ENCODE measurements at places on chromosomes 1 and 21.
A peak's percentile ranks its signal among the peaks of the same experiment; 100 is the strongest.

DNA sequence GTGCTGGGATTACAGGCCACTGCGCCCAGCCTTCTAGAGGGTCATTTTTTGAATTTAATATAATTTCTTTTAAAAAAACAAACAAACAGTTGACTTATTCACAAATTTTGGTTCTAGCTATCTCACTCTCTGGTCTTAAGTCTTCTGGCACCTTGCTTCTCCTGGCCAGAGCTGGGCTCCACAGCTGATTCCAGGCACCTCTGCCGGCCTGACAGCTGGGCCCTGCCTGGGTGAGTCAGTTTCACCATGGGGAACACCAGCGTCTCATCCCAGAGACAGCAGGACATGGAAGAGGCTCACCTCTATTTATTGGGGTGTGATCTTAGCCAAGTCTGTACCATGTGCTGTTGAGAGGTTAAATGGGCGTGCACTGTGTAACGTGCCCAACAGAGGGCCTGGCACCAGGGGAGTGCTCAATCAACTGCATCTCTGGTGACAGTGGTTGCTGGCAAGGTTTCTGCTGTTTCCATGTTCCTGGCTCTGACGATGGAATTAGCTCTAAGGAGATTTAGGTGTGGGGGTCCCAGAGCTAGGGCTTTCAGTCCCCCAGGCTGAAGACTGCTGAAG, 956 bp downstream of the CPLANE2 start:
- DNase-seq = peak; percentile 63

DNA sequence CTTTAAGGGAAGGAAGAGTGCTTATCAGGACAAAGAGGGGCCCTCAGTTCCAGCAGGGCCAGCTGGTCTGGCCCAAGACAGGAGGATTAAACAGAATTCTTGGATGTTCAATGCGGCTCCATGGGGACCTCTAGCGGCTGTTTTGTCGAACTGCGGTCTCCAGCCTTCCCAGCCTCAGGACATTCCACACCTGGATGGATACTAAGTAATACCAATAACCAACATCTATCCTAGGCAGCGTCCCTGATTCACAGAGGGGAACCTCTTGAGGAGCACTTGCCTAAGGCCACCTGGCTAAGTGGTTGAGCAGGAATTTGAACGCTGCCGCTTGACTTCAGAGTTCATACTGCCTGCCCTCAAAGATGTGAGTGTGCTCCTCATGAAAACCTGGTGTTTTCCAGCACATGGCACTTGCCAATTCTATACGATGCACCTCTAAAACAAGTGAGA, 15.5 kb upstream of the CD247 start:
- peak; percentile 68 for DNase-seq

- no peak for DNase-seq
These were observed 17.9 kb upstream of the RGS18 start for GRCh38 chr1:192140382-192140781.

- no peak for DNase-seq
These were observed 72.1 kb downstream of the PGBD5 start for GRCh38 chr1:230354005-230354404.

DNA sequence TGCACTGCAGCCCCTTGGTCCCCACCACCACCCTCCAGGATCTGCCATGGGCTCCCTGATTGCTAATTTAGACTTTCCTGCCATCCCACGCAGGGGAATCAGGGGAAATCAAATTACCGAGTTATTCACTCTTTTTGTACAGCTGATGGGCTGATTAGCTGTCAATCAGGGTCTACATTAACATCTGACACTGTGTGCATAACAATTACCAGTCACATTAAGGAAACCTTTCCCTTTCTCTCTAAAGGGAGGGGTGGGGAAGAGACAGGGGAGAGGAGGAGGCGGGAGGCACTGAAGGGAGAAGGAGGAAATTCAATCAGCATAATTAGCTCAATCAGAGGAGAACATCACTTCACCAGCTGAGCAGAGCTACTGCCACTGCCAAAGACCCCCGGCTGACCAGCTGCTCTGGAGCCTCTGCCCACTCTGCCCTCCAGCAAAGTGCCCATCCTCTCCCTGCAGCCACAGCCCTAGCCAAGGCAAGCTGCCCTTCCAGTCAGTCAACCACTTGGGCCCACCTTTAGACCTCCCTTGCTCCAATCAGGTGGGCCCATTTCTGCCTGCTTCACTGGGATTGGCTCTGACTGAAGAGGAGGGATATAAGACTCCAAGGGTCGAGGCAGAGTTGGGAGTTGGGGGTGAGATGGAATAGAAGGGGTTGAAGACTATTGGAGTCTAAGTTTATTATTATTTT, 199.3 kb upstream of the ZC3H12A start:
- DNase-seq = no peak

GRCh38 chr21:34574601-34575529, 40.0 kb downstream of the RCAN1 start:
- DNase-seq = no peak

Data from activated CD4-positive, alpha-beta memory T cell treated with anti-CD3 and anti-CD28 coated beads, Interleukin-2, amount 10 ng/mL, durations not matched to agents 7 days and 5 days (primary cell).